ENCODE measurements at places on chromosomes 13 and 19.

DNA sequence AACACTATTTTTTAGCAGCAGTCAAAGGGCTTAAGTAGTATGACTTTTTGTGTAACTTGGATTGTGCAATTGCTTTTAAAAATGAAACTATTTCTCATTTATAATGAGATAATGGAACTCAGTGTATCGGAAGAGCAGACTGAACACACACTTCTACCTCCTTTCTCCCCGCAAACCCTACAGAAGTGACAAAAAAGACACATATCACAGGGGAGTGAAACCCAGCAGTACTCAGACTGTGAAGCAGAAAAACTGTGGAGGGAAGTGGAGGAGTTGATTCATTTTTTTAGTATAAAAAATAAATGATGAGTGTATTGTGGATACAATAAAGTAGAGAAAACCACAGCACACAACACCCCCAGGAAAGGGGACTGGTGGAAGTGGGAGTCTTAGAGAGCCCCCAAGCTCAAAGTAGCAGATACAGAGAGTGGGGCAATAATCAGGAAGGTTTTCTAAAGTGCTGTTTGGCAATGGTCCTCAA, 9.7 kb downstream of the LPAR6 start:
- DNase-seq, result no peak

- no peak for DNase-seq
Measured at GRCh38 chr13:40667622-40667978, 1.2 kb upstream of the FOXO1 start.

DNA sequence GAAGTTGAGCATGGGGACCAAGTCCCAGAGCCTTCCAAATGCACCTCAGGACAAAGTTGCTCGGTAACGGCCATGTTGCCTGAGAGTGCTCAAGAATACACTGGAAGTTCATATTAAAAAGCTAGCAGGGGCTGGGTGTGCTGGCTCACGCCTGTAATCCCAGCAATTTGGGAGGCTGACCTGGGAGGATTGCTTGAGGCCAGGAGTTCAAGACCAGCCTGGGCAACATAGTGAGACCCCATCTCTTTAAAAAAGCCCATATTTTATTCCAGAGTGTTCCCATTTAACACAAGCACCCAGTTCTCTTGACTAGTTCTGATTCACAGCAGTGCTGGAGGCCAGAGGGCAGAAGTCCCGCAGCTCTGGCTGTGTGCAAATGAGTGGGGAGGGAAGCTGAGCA, 8.1 kb upstream of the GPI start:
- DNase-seq, result no peak

- no peak for DNase-seq
Measured at GRCh38 chr13:113364901-113365582, 1.1 kb upstream of the GRTP1 start.

GRCh38 chr19:49453013-49453756, at the start of gene ALDH16A1:
ALDH16A1 (plus strand) TSS chr19:49453225; CDS start chr19:49453332, 107 bp downstream.
- DNase-seq, result peak; percentile 90

- DNase-seq, result no peak
Measured at GRCh38 chr19:3207461-3208242, 16.8 kb upstream of the CELF5 start.

DNA sequence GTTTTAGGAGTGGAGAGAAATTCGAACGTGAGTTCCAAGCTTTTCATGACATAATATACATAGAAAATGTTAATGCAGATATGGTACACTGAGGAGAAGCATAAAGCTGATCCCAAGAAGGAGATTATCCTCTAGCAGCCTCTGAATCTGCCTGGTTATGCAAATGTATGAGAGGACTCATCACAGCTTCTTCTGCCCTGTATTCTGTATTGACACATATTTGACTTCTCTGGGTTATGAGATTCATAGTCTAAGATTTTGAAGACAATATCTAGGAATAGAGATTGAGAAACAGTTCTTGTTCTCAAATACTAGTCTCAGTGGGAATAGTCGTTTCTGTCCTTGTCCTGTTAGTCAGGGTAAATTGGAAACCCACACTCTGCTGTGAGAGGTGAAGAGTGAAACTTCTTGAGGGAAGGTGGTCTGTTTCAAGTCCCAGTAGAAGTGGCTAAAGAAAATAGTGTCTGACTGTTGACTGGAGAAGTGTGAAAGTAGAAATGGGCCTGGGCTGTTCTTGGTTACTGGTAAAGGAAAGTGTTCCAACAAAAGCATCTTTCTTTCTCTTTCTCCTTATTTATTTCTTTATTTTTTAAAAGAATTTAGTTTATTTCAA, 1356.6 kb downstream of the SLITRK5 start:
- DNase-seq, result no peak

DNA sequence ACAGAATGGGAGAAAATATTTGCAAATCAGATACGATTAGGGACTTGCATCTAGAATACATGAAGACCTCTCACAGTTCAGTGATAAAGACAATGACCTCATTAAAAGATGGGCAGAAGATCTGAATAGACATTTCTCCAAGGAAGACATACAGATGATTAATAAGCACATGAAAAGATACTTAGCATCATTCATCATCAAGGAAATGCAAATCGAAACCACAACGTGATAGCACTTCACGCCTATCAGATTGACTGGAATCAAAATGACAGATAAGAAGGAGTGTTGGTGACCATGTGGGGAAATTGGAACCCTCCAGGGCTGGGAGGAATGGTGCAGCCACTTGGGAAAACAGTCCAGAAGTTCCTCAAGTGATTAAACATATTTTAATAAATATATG, 25.8 kb downstream of the CFAP97D2 start:
- no peak for DNase-seq

- DNase-seq, result no peak
Measured at GRCh38 chr13:29465741-29466293, 129.7 kb downstream of the SLC7A1 start.

- DNase-seq, result no peak
Measured at GRCh38 chr19:4536798-4537197, 1.8 kb upstream of the PLIN5 start.

DNA sequence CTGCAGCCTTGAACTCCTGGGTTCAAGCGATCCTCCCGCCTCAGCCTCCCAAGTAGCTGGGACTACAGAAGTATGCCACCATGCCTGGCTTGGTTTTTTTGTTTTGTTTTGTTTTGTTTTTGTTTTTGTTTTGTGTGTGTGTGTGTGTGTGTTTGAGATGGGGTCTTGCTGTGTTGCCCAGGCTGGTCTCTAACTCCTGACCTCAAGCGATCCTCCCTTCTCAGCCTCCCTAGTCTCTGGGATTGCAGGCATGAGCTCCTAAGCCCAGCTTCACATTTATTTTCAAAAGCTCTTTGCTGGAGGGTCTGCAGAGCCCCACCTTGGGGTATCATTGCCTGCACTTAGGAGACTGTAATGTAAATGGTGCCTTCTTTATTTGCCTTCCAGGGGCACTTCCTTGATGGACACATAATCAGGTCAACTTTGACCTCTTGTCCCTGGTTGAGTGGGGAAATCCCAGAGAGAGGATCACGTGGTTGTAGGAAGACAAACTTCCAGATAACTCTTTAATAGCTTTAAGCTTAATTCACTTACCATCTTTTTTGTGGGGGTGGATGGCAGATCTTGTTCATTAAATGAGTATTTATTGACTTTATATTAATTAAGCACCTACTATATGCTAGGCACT, 72.9 kb upstream of the NPAS1 start:
- no peak for DNase-seq

- no peak for DNase-seq
Measured at GRCh38 chr19:5271145-5271544, 69.5 kb downstream of the PTPRS start.

GRCh38 chr13:102680842-102681740, 13.8 kb downstream of the METTL21C start:
- no peak for DNase-seq

DNA sequence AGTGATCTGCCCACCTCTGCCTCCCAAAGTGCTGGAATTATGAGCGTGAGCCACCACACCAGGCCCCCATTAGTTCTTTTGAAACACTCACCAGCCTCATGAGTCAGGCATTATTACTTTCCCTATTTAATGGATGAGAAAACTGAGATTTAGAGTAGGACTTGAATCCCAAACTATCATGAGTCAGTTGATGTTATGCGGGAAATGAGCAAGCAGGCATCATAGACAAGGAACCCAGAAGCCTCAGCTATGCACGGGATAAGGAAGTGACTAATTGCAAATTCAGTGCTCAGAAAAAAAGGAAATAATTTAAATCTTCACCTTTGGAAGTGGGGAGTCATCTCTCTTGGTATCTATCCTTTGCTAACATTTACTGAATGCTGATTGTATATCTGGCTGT, 217.5 kb downstream of the ABCC4 start:
- peak; percentile 55 for DNase-seq

DNA sequence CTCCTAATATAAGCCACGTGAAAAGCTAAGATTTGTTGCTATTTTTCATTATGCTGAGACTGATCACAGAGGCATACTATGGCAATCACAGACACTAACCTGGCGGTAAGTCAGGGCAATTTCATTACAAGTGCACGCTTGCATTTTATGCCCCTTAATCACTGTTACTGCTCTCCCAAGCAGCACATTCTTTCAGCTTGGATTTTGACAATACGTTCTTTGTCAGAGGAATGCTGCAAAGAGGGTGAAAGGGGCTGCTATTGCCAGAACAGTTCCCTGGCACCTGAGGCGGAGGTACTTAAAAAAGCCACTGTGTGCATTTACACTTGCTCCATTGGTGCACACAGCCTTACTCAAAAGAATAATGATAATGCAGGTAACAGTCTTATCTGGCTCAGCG, 346.6 kb downstream of the RFC3 start:
- DNase-seq, result no peak

- DNase-seq, result no peak
Measured at GRCh38 chr13:43515531-43515930, 271.2 kb downstream of the ENOX1 start.

DNA sequence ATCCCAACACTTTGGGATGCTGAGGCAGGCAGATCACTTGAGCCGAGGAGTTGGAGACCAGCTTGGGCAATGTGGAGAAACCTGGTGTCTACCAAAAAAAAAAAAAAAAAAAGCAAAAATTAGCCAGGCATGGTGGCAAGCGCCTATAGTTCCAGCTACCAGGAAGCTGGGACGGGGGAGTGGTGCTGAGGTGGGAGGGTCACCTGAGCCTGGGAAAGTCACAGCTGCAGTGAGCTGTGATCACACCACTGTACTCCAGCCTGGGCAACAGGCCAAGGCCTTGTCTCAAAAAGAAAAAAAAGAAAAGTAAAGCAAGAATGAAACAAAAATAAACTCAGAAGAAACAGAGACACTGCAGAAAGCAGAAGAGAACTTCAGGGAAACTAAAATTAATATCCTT, 31.6 kb downstream of the MTRF1 start:
- DNase-seq, result no peak

DNA sequence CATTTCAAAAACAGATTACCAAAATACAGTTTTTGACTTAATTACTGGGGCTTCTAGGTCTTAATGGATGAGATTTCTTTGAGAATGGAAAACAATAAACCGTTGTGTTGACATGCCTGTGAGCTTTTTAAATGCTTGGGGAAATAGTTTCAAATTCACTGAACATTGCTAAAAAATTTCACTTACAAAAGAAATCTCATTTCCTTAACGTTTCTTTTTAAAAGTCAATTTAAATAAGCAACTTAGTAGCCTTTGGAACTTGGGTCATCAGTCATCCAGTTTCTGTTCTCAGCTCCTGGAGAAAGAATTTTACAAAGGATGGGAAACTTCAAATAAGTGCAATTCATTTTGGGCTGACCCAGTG, 4.4 kb downstream of the ZC3H4 start:
- no peak for DNase-seq

GRCh38 chr19:5676105-5676771, 4.1 kb downstream of the MICOS13 start:
- DNase-seq, result no peak
